ENCODE measurements at places on chromosomes 7 and 10. TPM values are rescaled to one million over a fixed set of nuclear protein-coding genes. Genes with fewer than 3 reads are reported as not detected.

DNA sequence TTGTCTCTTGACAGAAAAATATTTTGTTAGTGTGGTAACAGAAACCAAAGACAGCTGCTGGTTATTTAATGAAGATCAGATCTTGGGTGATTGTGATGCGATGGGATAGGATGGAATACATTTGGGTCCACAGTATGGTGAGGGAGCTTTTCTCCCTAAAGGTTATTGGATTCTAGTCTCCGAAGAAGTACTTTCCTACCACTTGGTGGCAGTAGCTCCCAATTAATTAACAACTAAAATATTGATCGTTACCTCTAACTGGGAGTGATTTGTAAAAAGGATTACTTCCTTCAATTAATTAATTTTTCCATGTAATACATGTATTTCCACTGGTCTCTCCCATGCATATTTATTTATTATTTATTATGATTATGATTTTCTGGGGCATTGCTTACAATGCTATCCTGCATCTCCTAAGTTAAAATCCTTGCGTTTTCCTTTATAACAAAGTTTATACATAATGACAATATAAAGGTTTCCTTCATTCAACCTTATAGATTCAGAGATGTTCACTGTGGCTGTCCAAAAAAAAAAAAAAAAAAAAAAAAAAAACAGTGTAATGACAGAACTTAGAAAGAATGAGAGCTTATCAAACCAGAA is 25.6 kb downstream of the TMEM196 start:
- H3K27ac ChIP-seq = no peak overlapping the region
- H3K4me1 ChIP-seq = no peaks in the 10 kb centered on the region
- H3K27me3 ChIP-seq = no peaks in the 10 kb centered on the region
- no peak overlapping the region for H3K4me3 ChIP-seq
- no peaks in the 10 kb centered on the region for H3K36me3 ChIP-seq

Gene PROSER2
- 2.8 TPM for total RNA-seq

DNA sequence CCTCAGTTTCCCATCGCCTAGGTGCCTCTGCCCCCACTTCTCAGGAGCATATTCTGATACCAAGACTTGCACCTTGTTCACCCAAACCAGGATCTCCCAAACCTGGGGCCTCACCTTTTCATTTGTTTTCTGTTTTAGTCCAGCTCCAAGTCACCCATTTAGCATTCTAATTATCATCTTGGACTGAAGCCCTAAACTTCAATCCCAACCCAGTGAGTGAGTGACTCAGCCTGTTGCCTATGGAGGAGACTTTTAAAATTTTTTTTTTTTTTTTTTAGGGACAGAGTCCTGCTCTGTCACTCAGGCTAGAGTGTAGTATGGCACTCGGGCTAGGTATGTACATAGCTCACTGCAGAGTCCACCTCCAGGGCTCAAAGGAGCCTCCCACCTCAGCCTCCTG is 378.9 kb upstream of the AUTS2 start:
- H3K27me3 ChIP-seq = no peaks in the 10 kb centered on the region
- no peaks in the 10 kb centered on the region for H3K36me3 ChIP-seq
- no peak overlapping the region for H3K27ac ChIP-seq
- H3K4me3 ChIP-seq = no peak overlapping the region
- no peaks in the 10 kb centered on the region for H3K4me1 ChIP-seq
- DNase-seq = no peak

Gene GNGT1
- total RNA-seq = 0.76 TPM

GRCh38 chr7:130387628-130388403 is 7.5 kb downstream of the CPA1 start:
- H3K4me1 ChIP-seq = peaks cover 6% of the 10 kb centered on the region
- no peaks in the 10 kb centered on the region for H3K36me3 ChIP-seq
- H3K27ac ChIP-seq = no peak overlapping the region
- DNase-seq = no peak
- no peaks in the 10 kb centered on the region for H3K27me3 ChIP-seq

DNA sequence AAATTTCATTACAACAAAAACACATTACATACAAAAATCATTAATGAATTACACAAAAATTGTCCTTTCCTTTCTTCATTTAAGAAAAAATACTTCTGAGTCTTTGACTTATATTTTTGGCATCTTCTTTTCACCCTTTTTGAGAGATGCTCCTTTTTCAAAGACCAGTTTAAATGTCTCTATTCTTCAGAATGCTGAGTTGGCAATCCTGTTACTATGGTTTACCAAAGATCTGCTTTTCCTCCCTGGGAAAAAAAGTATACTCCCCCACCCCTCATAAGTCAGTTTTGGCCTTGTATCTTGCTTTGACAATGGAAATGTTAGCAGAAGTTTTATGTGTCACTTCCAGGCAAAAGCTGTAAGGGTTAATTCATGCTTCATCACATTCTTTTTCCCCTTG is 198.4 kb upstream of the GRM3 start:
- no peaks in the 10 kb centered on the region for H3K36me3 ChIP-seq
- no peak overlapping the region for H3K4me3 ChIP-seq
- no peak overlapping the region for H3K27ac ChIP-seq
- no peaks in the 10 kb centered on the region for H3K27me3 ChIP-seq

GRCh38 chr10:131188494-131188893 is 123.0 kb downstream of the TCERG1L start:
- no peaks in the 10 kb centered on the region for H3K36me3 ChIP-seq
- H3K27me3 ChIP-seq = no peaks in the 10 kb centered on the region
- no peak for DNase-seq

DNA sequence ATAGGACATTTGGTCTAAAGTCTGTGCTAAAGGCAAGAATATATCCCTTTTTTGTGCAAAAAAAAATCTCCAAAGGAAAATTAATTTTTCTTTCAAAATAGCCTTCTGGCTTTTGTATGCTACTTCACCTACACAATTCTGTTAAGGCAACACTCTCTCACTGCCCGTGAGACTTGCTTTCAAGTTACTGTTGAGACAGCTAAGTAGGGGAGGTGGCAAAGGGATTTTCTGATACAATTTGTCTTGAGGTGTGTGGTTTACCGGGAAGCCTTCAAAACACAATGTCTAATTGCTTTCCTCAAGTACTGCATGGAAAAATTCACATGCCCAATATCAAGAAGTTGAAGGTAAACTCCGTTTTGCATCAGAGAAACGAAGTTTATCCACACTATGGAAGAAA is 50.8 kb upstream of the RSU1 start:
- H3K4me1 ChIP-seq = no peaks in the 10 kb centered on the region
- DNase-seq = no peak
- no peaks in the 10 kb centered on the region for H3K27me3 ChIP-seq
- no peak overlapping the region for H3K27ac ChIP-seq
- no peak overlapping the region for H3K4me3 ChIP-seq

GRCh38 chr10:11264296-11265048 is 246.8 kb downstream of the CELF2 start:
- no peaks in the 10 kb centered on the region for H3K4me1 ChIP-seq
- peaks cover 54% of the 10 kb centered on the region for H3K36me3 ChIP-seq
- H3K4me3 ChIP-seq = no peak overlapping the region
- H3K27me3 ChIP-seq = no peaks in the 10 kb centered on the region
- no peak for DNase-seq
- H3K27ac ChIP-seq = no peak overlapping the region

DNA sequence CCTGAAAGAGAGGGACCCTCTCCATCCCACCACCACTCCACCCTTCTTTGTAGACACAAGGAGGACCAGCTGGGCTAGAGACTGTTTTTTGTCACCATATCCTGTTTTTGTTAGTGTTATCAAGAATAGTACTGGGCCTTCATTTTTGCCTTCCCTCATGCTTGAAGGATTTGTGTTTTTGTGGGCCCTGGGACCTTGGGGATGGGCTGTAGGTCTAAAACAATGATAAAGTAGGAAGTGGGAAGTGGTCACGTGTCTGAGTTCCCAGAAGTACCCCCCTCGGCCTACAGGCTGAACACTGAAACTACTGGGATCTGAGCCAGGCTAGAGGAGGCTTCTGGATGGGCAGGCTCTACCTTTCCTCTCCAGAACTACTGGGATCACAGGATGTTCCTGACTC is 8.9 kb downstream of the AGFG2 start:
- DNase-seq = no peak
- H3K27me3 ChIP-seq = no peaks in the 10 kb centered on the region
- H3K36me3 ChIP-seq = peaks cover 17% of the 10 kb centered on the region
- peak overlapping the region; percentile 2 for H3K27ac ChIP-seq

- H3K4me1 ChIP-seq = no peaks in the 10 kb centered on the region
- H3K27ac ChIP-seq = peak overlapping the region; percentile 15
- no peaks in the 10 kb centered on the region for H3K27me3 ChIP-seq
- H3K4me3 ChIP-seq = no peak overlapping the region
- no peak for DNase-seq
Measured at GRCh38 chr7:64999165-65000004, 7.1 kb downstream of the ERV3-1 start.

Gene KCND2
- 0.19 TPM for total RNA-seq

- H3K36me3 ChIP-seq = peaks cover 12% of the 10 kb centered on the region
- DNase-seq = no peak
- no peaks in the 10 kb centered on the region for H3K27me3 ChIP-seq
- no peak overlapping the region for H3K4me3 ChIP-seq
- H3K27ac ChIP-seq = peak overlapping the region; percentile 70
Measured at GRCh38 chr7:2019711-2020511, 212.8 kb downstream of the MAD1L1 start.

DNA sequence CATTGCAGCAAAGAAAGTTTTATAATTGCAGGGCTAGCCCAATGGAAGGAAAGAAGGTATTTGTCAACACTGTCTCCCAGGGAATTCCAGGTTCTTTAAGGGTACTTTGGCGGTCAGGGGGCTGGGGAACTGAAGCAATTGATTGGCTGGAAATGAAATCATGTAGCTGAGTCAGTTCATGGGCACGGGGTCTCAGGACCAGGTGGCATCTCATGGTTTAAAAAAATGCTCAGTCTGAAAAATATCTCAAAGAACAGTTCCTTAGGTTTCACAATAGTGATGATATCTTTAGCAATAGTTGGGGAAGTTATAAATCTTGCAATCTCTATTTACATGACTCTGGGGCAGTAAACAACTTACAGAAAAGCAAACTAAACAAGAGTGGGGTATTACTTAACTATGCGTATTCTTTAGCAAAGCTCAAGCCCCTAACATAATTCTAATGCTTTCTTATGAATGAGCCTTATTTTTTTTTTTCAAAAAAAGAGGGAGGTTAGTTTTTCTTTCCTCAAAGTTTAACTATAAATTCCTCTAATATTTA is 376.9 kb upstream of the NRG3 start:
- no peaks in the 10 kb centered on the region for H3K36me3 ChIP-seq
- DNase-seq = no peak
- no peaks in the 10 kb centered on the region for H3K4me1 ChIP-seq
- no peaks in the 10 kb centered on the region for H3K27me3 ChIP-seq

DNA sequence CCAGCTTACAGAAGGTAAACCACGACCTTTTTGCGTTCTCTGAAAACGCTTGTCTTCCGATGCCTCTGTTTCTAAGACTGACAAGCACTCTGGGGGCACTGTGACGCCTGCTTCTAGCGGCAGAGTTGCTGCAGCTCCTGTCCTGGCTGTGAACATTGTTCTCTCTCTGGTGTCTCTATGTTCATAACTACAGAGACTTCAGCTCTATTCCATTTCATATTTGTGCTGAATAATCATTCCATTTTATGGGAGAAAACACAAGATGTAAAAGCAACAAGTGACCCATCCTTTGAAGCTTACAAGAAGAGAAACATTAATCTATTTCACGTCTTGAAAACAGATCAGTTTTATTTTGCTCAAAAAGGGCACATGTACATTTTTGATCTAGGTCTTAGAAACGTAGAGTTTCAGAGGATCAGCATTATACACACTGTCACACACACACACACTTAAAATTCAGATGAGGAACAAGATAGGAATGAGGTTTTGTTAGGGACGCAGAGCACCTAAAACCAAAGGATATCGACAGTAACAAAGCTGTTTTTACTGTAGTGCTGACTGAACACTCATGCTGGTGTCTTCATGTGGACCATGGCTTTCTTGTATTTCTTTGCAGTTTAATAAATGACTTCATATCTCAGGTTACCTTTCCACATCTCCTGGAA is 3.0 kb downstream of the IKZF1 start:
- DNase-seq = peak; percentile 93
- peaks cover 4% of the 10 kb centered on the region for H3K36me3 ChIP-seq
- H3K4me1 ChIP-seq = peaks cover 6% of the 10 kb centered on the region
- H3K4me3 ChIP-seq = peak overlapping the region; percentile 58
- peak overlapping the region; percentile 88 for H3K27ac ChIP-seq

- no peaks in the 10 kb centered on the region for H3K27me3 ChIP-seq
- no peak for DNase-seq
- no peak overlapping the region for H3K27ac ChIP-seq
- no peak overlapping the region for H3K4me3 ChIP-seq
Measured at GRCh38 chr7:37007691-37008090, 283.4 kb upstream of the AOAH start.

DNA sequence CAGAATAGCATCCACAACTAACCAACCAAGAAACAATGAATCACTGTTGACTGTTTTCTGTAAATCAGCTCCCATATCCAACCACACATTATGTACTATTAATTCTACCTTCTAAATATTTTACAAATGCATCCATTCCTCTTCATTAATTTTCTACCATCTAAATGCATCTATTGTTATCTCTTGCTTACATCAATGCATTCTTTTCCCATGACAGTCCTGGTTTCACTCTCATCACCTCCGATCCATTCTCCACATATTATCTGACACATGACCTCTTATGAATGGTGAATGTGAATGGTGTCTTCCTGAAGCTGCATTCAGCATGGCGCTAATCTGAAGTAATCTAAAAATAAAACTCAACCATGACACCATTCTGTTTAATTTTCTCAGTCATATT is 153.8 kb upstream of the CALCR start:
- H3K27ac ChIP-seq = no peak overlapping the region
- H3K27me3 ChIP-seq = no peaks in the 10 kb centered on the region
- no peak overlapping the region for H3K4me3 ChIP-seq
- H3K36me3 ChIP-seq = no peaks in the 10 kb centered on the region
